DMS153 (cell line): ENCODE measurements at places on chromosomes 12 and 14.

- DNase-seq, result no peak
Measured at GRCh38 chr12:111429828-111430432, 24.2 kb downstream of the SH2B3 start.

- DNase-seq, result no peak
Measured at GRCh38 chr12:60279221-60279620, 683.4 kb downstream of the SLC16A7 start.

DNA sequence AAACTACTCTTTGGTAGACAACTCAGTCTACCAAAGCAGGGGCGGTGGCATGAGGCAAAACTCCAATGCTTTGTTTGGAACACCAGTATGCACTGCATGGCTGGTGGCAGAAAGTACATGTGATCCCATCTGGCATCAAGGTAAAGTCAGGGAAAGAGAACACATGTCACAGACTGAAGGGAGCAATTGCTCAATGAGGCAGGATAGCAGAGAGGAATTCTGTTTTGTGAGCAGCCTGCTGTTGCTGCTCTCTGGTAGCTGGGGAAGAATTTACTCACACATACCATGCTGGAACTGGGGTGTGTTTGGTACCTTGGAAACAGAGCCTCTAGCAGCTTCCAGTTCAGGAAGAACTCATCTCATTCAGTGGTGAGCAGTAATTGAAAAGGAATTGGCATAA, 84.8 kb downstream of the HELB start:
- no peak for DNase-seq

DNA sequence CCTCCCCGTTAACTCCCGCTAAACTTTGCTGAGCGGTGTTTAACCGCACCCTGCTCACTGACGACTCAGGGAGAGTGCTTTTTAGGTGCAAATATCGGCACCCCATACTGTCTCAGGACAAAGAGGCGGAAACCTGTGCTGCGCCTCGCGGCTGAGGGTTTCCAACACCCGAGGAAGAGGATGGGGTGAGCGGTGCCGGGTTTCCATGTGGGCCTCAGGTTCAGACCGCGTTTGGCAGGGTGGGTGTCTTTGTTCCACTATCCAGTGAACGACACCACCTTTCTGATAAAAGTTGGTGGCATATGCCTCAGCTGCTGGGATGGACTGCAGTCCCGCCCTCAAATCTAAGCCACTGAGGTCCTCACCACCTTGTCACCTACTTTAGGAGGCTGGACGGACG, 3.0 kb downstream of the RFLNA start:
- DNase-seq, result no peak

DNA sequence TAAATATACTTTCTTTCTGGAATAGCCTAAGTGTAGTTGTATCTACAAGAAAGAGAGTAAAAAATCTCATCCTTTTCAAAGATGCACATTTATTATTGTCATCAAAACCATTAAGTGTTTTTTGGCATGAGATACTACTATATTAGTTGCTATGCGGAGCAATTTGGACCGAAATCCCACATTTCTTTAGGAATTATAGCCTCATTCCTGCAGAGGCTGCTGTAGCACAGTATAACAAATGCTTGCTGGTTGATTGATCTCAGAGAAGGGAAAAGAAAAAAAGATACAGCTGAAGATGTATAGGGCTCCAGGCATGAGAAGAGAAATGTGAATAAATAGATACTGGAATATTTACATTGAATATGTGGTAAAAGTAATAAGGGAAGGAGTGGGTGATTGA, 36.0 kb downstream of the RHOJ start:
- DNase-seq, result no peak

GRCh38 chr12:46674129-46674528, 151.7 kb downstream of the SLC38A4 start:
- DNase-seq, result no peak

DNA sequence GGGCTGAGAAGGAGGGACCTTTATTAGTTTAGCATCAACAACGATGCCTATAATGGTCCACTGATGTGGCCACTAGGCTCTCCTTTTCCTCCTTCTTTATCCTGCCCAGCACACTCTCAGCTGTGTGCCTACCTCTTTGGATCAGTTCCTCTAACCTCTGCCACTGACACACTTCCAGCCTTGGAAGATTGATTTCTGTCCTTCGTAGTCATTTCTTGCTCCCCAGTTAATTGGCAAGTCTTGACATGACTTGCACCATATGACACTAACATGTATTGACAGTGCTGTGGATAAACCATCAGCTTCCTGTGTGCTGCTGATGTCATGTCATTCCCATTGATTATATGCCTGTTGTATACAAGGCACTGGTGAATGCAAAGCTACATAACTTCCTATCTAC, 90.2 kb upstream of the PLEKHG7 start:
- no peak for DNase-seq

DNA sequence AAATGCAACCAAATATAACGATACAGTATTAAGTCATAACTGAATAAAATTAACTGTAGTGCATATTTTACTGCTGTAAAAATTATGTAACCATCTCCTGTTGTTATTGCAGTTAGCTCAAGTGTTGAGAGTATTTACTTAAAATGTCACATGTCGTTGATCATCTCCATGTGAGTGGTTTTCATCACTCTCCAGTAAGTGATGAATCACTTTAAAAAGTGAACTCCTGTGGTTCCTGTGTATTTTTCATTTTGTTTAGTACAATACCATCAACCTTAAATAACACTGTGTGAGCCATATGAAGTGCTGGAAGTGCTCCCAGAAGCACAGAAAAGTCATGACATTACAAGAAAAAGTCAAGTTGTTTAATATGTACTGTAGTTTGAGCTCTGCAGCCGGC, 104.7 kb upstream of the SLCO1B1 start:
- DNase-seq, result peak; percentile 96

- no peak for DNase-seq
Measured at GRCh38 chr14:85883966-85884365, 354.0 kb downstream of the FLRT2 start.

DNA sequence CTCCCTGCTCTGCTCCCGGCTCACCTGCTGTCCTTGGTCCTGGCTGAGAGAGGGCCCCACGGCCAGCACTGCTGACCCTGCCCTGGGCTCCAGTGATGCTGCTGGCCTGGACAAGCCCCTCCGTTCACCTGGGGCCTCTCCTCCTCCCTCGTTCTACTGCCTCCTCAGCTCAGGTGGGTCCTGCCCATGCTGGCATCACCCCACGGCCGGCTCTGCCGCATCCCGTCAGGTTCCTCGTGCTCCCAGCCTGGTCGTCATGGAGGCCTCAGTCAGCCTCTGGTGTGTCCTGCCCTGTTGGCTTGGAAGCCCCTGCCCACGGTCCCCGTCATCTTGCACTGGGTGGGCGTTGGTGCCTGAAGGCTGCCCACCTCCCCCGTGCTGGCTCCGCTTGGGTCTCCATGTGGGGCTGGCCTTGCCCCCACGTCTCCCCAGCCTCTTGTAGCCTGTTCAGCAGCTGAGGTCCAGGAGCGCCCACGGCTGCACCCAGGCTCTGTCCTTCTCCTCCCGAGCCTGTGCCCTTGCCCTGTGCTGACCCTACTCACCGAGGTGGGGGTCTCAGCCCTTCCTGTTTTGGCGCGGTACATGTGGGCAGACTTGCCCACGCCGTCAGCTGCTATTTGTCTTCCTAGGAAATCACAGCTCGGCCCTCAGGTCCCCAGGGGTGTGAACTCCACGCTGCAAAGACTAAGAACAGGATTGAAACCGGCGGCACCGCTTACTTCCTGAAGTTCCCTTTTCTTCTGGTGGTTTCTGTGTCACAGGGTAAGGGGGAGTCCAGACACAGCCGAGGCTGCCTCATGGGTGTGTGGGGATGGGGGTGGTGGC, 121.6 kb downstream of the TMEM121 start:
- DNase-seq, result no peak

DNA sequence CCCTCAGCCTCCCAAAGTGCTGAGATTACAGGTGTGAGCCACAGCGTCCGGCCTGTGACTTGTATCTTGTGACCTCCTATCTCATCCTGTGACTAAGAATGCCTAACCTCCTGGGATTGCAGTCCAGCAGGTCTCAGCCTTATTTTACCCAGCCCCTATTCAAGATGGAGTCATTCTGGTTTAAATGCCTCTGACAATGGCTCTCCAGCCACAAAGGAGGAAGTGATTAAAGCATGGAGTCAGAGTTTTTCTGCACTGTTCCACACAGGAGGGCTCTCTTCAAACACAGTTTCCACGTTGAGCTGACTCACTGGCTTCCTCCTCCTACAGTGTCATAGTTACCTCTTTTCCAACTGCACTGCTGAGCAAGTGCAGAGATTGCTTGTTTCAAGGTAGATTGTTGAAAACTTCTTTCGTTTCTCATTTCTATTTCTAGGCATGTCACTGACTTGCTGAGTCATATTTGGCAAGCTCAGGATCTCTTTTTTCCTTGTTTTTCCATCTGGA, 383.8 kb downstream of the PCNX1 start:
- no peak for DNase-seq

DNA sequence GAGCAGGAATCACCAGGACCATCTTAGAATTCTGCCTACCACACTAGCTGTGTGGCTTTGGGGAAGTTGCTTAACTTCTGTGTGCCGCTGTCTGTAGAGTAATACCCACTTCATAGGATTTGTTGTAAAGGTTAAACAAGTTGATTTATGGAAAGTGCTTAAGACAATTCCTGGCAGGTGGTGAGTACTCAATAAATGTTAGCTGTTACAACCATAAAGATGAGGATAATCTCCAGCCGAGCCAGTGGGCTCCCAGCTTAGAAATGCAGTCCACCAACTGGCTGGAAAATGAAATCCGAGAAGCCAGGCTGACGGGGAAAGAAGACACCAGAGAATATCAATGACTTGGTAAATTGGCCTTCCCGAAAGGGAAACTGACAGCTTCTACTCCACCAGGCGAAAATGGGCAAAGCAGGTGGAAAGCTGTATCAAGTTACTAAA, 173.5 kb downstream of the CHST11 start:
- peak; percentile 88 for DNase-seq

GRCh38 chr14:29310757-29311156, 544.2 kb downstream of the FOXG1 start:
- DNase-seq, result no peak

- DNase-seq, result no peak
Measured at GRCh38 chr14:95228240-95228639, 70.9 kb upstream of the DICER1 start.

DNA sequence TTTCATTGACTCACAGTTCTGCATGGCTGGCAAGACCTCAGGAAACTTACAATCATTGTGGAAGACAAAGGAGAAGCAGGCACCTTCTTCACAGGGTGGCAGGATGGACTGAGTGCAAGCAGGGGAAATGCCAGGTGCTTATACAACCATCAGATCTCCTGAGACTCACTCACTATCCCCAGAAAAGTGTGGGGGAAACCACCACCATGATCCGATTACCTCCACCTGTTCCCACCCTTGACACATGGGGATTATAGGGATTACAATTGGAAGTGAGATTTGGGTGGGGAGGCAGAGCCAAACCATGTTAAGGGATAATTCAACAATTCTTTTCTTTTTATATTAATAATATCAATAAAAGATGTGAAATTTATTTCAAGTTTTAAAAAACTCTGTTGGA, 34.1 kb downstream of the CNTN1 start:
- DNase-seq, result no peak

DNA sequence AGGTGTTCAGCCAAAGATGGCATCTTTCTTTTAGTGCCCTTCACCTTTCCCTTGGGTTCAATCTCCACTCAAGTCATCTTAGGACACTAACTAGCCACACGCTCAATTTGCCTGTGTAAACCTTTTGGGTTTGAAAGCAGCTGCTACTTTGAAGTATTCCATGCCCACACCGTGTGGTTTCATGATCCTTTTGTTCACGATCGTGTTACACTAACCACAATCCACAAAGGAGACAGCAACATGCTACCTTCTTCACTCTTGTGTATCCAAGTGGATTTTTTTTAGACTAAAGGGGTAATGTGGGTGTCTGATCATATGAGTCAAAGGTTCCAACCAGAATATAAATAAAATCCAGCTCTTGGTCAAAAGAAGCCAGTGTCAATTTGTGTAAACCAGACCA, 122.7 kb upstream of the FAR2 start:
- DNase-seq, result peak; percentile 47

- no peak for DNase-seq
Measured at GRCh38 chr12:82437744-82438143, 79.4 kb downstream of the METTL25 start.

DNA sequence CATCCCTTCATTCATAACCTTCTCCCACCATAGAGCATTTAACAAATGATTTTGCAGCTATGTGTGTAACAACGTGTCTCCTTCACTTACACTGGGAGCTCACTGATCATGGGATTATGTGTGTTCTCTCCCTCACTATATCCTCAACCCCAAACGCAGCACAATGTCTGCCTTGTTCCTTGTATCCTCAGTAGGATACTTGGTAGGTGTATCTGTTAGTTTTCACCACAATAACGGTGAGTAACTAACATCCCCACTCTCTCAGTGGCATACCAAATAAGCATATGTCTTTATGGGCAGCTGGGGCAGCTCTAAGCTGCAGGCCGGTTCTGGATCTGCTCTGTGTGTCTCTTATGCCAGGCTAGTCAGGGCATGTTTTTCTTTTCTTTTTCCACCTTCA, 166.7 kb upstream of the PWP1 start:
- DNase-seq, result no peak

- DNase-seq, result no peak
Measured at GRCh38 chr12:128571906-128572810, 251.6 kb downstream of the SLC15A4 start.

GRCh38 chr14:49972131-49972671, 79.3 kb downstream of the ARF6 start:
- DNase-seq, result peak; percentile 79

DNA sequence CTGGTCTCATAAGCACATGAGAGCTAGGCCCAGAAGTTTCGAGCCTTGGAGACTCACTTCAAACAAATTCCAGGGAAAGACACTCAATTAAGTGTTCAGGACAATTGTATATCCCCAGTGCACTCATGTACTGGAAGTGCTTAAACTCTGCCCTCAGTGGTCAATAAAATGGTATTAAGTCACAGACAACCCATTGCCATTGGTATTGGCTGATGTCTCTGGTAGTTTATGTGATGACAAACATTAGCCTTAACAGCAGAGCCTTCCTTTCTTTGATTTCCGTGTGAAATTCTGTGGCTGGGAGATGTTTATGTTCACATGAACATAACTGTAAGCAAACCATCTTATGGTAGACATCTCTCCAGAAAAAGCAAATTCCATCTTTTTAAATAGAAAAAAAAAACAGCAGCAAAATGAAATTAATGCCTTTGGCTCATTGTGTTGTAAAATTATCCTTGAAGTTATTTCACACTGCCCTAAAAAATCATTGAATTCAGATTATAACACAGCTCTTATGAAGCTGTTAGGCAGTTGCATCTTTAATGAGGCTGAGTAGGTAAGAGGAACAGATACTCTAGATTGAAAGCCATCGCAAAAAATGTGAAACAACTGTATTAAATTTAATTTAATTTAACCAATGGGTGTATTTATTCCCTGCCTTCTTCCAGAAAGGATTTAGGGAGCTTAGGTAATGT, 216.2 kb upstream of the PLEKHG7 start:
- DNase-seq, result no peak

GRCh38 chr14:64444140-64444539, 21.2 kb upstream of the AKAP5 start:
- DNase-seq, result no peak

- DNase-seq, result no peak
Measured at GRCh38 chr14:95147597-95147996, 9.7 kb downstream of the DICER1 start.
